DMS 273 treated with DMSO at 0.1 percent for 48 hours (cell line): ENCODE measurements at places on chromosomes 6 and 20.
A peak's percentile ranks its signal among the peaks of the same experiment; 100 is the strongest.

- no peak for DNase-seq
Measured at GRCh38 chr20:16472045-16472872, 101.0 kb downstream of the KIF16B start.

- no peak for DNase-seq
Measured at GRCh38 chr6:11976489-11976888, 35.6 kb upstream of the HIVEP1 start.

DNA sequence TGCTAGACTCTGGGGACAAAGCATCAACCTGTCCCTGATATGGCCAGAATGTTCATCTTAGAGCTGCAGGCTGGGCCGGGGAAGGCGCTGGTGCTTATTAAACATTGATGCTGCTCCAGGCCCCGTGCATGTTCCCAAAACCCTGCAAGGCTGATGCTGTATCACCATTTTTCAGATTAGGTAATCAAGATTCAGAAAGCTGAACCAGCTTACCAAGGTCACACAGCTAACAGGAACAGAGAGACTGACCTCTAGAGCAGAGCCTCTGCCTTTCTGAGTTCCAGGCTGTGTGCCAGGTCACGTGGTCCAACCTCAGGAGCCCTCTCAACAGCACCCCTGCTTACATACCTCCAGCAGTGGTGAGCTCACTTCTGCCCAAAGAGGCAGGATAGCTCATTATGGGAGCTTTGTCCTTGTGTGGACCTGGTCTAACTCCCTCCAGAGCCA, 16.1 kb upstream of the VSTM2L start:
- no peak for DNase-seq

DNA sequence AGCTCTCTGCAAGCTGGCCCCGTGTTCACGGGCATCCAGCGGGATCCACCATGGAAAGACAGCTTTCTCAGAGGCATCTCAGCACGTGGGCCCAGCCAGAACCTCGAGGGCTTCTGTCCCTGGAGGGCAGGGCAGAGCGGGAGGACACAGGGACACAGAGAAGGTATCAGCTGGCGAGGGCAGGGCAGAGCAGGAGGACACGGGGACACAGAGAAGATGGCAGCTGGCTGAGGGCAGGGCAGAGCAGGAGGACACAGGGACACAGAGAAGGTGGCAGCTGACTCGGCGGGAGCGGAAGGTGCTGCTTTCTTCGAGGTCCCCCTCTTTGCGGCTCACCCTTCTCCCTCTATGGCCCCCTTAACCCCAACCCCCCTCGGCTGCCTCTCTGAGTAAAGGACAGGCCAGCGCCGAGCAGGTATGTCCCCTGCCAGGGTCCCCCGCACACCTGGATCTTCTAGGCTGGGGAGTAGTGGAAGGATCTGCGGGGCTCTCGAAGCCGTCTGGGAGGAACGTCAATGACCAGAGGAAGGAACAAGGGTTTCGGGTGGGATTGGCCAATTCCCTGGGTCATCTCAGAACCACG, 28.9 kb upstream of the BHLHE23 start:
- DNase-seq, result no peak

DNA sequence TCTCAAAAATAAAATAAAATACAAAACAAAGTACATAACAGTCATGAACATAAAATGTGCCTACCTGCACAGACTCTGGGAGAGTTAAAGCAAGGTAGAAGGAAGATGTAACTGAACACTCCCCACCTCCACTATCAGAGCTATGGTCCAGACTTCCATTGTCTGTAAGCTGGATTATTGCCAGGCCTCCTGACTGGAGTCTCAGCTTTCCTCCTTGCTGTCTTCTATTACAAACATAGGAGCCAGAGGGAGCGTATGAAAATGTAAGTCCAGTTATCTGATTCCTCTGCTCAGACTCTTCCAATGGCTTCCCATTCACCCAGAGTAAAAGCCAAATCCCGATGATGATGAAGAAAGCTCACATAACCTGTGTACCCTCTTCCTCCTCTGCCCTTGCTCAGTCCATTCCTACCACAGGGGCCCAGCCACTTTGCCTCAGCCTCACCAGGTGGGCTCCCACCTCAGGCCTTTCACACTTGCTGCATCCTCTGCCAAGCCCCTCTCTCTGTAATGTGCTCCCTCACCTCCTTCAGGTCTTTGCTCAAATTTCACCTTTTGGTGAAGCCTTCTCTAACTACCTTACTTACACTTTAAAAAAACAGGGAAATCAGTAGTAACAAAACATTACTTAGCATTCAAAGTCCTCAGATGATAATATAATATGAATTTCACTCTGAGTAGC, 194.1 kb downstream of the RIMS1 start:
- no peak for DNase-seq

GRCh38 chr20:23540624-23541023, 27.7 kb downstream of the CST9L start:
- no peak for DNase-seq

GRCh38 chr6:45808042-45808645, 207.5 kb downstream of the CLIC5 start:
- no peak for DNase-seq

- no peak for DNase-seq
Measured at GRCh38 chr20:5973971-5974370, 23.5 kb downstream of the MCM8 start.

DNA sequence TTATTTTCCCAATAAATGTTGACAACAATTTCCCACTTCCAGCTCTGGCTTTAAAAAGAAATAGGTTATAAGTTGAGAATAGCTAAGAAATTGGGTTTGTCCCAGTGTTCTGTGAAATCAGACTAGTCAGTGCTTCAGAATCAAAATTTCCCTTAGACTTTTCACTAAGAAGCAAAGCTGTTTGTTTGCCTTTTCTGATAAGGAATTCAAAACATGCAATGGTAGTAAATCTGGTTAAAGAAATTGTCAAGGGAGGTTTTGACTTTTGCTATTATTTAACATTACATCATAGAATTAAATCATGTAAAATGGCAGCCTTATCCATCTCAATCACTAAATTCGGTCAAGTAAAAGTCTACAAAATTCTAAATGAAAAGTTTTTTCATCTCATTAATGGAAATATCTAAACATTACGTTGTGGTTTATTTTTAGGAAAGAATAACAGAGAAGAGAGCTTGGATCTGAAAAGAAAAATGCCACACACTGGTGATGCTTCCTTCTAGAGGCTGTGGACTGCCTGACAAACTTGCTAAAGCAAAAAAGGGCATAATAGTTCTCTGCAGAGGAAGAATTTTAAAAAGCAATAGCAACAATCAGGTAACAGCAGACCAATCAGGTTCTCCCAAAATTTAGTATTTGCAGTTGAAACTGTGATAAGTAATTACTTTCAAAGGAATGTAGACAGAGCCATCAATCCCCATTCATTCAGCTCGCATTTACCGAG, 36.4 kb downstream of the PLAGL1 start:
- no peak for DNase-seq

GRCh38 chr6:42698217-42698616, 24.2 kb downstream of the PRPH2 start:
- no peak for DNase-seq

- no peak for DNase-seq
Measured at GRCh38 chr20:1816384-1817381, 78.5 kb upstream of the SIRPA start.

- DNase-seq, result no peak
Measured at GRCh38 chr6:158080849-158081656, 87.0 kb downstream of the SERAC1 start.

GRCh38 chr6:3561725-3562124, 104.9 kb upstream of the SLC22A23 start:
- DNase-seq, result no peak

DNA sequence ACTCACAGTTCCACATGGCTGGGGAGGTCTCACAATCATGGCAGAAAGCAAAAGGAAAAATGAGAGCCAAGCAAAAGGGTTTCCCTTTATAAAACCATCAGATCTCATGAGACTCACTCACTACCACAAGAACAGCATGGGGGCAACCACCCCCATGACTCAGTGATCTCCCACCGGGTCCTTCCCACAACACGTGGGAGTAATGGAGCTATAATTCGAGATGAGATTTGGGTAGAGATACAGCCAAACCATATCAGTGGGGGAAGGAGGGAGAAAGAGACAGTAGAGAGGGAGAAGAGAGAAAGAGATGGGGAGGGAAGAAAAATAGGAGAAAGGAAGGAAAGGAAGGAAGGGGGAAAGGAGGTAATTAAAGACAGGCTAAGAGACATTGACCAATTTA, 30.1 kb downstream of the GMDS start:
- no peak for DNase-seq

DNA sequence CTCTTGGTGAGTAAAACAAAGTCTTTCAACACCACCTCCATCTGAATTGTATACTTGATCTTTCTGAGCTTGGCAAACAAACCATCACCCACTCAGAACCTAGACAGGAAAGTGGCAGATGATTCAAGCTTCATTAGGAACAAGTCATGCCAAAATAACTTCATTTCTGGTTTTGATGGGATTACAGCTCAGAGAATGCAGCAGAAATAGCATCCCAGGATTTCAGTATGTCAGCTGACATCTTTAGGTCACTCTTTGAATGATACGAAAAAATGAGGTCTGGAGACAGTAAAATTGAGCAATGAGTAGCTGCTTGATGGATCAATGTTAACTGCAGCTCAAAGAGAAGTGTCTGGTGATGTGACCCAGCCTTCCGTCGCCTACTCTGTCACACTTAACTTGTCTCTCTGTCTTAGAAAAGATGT, 92.4 kb downstream of the GJA10 start:
- DNase-seq, result no peak

DNA sequence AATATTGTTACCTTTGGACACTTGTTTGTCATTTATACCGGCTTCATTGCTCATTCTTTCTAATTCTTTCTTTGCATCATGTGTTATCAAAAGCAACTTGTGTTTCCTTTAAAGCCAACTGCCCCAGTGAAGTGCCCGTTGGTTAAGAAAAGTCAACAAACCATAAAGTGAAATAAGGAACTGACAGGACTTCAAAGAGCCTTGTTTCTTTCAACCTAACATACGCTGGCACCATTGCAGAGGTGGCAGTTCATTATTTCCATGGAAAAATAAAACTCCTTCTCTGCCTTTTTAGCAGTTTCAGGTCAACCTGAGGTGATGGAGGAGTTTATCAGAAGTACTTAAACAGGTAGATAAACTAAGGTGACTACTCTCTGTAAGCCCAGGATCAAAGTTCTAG, 28.8 kb downstream of the FERMT1 start:
- DNase-seq, result no peak

GRCh38 chr20:3354247-3354646, 53.2 kb downstream of the DNAAF9 start:
- DNase-seq, result no peak

- peak; percentile 34 for DNase-seq
Measured at GRCh38 chr20:56628873-56629463, at the start of gene TFAP2C. TSS of gene TFAP2C (plus strand) at chr20:56629306. CDS start at chr20:56629545, 239 bp downstream.

GRCh38 chr20:58184984-58185383, 43.5 kb downstream of the ANKRD60 start:
- no peak for DNase-seq

- no peak for DNase-seq
Measured at GRCh38 chr6:123997223-123997622, 193.6 kb downstream of the NKAIN2 start.

DNA sequence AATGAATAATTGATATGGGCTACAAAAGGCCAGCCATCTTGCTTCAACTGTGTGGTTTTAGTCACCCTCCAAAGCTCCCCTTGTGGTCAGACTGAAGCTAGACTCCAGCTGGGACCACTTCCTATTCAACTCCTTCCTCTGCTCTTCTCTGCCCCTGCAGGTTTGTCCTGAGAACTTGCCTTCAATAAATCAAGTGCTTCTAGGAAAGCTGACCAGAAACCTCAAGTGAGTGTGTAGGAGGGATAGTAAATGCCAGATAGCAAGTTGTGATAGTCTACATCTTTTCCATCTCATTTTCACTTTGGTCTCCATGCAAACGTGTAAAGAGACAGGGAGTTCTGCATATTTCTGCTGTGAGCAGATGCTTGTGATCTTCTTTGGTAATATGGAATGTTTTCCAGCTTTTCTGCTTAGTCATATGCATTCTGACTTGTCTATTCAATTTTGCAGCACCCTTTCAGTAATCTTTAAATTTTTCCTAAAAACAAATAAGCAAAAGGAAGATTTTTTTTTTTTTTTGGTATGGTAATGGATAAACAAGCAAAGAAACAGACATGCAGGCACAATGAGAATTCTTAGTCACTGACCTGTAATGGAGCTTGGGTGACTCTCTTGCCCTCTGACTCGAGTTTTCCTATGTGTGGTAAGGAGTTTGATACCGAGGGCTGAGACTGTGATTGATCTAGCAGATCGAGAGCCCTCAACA, 201.3 kb upstream of the BTBD3 start:
- no peak for DNase-seq

DNA sequence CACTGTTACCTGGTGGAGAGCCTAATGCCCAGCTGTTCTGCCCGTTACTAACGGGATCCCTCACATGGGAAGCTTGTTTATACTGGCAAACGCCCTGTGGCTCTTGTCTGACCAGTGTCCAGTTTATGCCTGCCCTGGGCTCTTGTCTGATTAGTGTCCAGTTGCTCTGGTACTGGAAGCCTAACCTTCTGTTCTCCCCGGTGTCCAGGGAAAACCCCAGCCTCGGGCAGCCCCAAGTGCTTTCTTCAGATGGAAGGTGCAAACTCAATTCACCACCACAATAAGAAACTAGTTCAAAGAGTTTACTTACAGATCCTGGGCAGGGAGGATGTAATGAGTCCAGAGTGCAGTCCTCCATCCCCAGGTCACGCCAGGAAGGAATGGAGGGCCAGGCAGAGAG, 148.4 kb downstream of the TBXT start:
- no peak for DNase-seq

- DNase-seq, result no peak
Measured at GRCh38 chr6:2221726-2222274, 23.6 kb downstream of the GMDS start.

DNA sequence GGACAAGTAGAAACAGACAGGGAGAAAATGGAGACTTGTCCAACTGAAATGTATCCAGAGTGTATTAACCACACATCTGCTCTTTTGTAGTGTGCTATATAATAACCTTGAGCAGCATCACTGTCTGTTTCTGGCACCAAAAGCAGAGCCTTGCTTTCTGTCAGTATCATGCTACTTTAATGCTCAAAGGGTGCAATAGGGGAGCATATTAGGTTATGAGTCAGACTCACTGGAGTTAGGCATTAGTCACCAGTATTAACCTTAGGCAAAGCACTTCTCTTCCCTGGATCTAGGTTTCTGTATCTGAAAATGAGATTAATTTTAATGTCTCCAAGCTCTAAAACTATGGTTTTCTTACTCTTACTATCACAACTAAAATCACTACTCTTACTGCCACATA, 280.1 kb downstream of the TFAP2B start:
- no peak for DNase-seq

- no peak for DNase-seq
Measured at GRCh38 chr6:159444056-159444760, 248.8 kb downstream of the SOD2 start.

DNA sequence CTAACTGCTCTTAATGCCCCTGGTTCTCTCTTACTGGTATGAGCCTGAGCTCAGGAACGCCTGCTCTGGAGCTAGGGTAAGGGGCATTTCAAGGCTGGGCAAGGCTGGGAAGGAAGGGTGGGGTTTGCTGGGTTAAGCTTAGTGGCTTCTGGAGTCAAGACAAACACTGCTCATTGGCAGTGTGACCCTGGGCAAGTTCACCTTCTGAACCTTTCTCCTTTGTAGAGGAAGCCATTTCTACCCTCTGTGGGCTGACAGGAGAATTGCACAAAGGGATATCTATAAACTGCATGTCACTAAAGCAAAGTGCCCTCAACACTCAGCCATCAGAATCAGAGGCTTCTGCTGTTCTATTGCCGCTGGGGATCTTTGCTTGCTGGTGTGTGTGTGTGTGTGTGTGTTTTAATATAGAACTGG, 20.3 kb upstream of the LRRN4 start:
- DNase-seq, result no peak
